ENCODE measurements at places on chromosomes 12 and 14. TPM values are rescaled to one million over a fixed set of nuclear protein-coding genes. Genes with fewer than 3 reads are reported as not detected.

- no peaks in the 10 kb centered on the region for H3K36me3 ChIP-seq
- no peak for DNase-seq
- no peak overlapping the region for H3K27ac ChIP-seq
- H3K4me1 ChIP-seq: peaks cover 11% of the 10 kb centered on the region
- H3K4me3 ChIP-seq: no peak overlapping the region
Measured at GRCh38 chr12:68348419-68348818, 16.3 kb upstream of the MDM1 start.

DNA sequence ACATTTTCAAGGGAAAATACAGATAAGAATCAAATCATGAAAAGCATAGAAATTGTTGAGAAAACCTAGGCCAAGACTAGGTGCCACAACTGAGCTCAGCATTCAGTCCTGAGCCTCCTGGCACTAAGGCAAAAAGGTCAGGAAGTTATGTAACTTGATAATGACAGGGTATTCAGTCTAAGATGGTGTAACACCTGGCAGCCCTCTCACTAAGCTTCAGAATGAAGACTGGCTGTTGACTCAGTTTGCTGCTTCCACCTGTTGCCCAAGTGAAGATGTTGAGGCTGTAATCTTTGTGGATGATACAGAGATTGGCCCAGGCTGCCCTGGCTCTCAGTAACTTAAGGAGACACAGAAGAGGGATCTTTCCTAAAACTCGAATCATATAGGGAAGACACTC lies 19.6 kb downstream of the PROX2 start:
- DNase-seq: no peak
- H3K27me3 ChIP-seq: no peaks in the 10 kb centered on the region
- peaks cover 31% of the 10 kb centered on the region for H3K4me1 ChIP-seq
- H3K36me3 ChIP-seq: peaks cover 3% of the 10 kb centered on the region
- no peak overlapping the region for H3K27ac ChIP-seq

- no peak overlapping the region for H3K27ac ChIP-seq
- no peaks in the 10 kb centered on the region for H3K4me1 ChIP-seq
- peaks cover 1% of the 10 kb centered on the region for H3K27me3 ChIP-seq
- peaks cover 9% of the 10 kb centered on the region for H3K36me3 ChIP-seq
- H3K4me3 ChIP-seq: no peak overlapping the region
- no peak for DNase-seq
Measured at GRCh38 chr12:115343601-115344000, 659.6 kb upstream of the TBX3 start.

GRCh38 chr12:104657726-104658484 lies 201.2 kb downstream of the CHST11 start:
- peaks cover 6% of the 10 kb centered on the region for H3K36me3 ChIP-seq
- H3K4me3 ChIP-seq: no peak overlapping the region
- no peak for DNase-seq
- H3K27me3 ChIP-seq: no peaks in the 10 kb centered on the region

The ZFYVE1 gene
- 20.1 TPM for total RNA-seq

The LRRC10 gene
- total RNA-seq: not detected

The SERPINA3 gene
- not detected for total RNA-seq

The GYS2 gene
- total RNA-seq: 0.31 TPM

The PLEKHH1 gene
- 1.0 TPM for total RNA-seq

The KRT85 gene
- total RNA-seq: not detected

All from naive thymus-derived CD8-positive, alpha-beta T cell (primary cell).